ENCODE measurements at places on chromosomes 7 and 10.

GRCh38 chr10:27297844-27298521 is 57.4 kb upstream of the ACBD5 start:
- no peak for DNase-seq

DNA sequence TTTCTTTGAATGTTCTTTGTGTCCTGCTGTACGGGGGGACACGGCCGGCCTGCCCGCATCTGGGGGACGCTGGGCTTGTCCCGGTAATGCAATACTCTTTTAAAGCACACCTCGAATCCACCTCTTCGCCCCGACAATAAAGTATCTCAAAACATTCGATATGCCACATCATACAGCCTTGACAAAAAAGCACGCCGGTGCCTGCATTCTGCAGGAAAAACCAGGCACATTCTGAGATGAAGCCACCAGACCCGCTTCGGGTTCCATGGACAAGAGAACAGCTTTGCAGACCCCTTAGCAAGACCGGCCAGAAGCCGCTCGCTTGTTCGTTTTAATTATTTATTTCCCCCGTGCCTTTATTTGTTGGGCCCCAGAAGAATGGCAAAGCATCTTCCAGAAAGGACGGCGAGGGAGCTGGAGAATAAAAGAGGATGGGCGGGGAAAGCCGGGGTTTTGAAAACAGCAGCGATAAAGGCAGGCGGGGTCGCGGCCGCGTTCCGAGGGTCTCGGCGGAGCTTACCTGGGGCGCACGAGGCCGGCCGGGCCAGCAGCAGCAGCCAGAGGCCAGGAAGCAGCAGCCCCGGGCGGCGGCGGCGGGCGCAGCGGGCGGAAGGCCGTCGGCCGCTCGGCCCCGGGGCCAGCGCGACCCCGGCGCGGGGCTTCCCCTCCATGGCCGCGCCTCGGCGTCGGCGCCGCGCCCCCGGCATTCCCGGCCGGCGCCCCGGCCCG is 462 bp downstream of the KIAA1549 start:
- DNase-seq, result no peak

GRCh38 chr7:127474457-127474856 is 81.9 kb upstream of the ZNF800 start:
- DNase-seq, result no peak

GRCh38 chr7:39428221-39428620 is 138.0 kb upstream of the YAE1 start:
- DNase-seq, result no peak

GRCh38 chr10:84395581-84395980 is 67.2 kb downstream of the CCSER2 start:
- DNase-seq, result no peak

GRCh38 chr7:87570178-87570577 is 30.5 kb downstream of the ABCB1 start:
- no peak for DNase-seq

DNA sequence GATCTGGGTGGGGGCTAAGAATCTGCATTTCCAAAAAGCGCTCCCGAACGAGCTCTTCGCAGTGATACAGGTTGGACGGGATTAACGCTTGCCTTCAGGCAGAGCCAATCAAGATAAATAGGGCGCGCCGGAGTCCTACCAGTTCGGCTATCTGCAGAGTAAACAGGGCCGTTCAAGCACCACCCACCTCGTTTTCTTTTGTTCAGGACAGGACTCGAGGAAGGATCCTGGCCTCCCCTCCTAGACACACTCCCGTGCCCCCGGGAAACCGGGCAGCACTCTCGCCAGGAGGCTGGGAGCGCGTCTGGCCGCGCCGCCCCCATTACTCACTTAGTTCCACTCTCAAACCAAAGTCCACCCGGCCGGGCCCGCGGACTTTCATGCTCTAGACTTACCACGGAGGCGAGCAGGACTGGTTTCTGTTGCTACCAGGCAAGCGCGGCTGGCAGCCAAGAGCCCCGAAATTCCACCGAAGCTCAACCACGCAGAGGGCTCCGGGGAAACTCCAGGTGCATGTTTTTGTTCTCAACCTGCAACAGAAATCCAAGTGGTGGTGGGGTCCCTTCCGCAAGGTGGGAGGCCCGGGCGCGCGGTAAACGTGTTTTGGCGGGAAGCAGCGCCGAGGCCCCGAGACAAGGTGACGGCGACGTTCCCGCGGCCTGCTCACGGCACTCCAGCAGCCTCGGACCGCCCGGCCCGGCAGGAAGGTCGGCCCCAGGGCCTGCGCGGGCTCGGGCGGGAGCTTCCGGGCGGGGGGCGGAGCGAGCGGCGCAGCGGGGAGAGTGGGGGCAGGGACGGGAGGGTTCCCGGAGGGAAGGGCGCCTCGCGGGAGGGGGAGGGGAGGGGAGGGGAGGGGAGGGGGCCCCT is 12.7 kb downstream of the HNRNPF start:
- DNase-seq, result peak; percentile 94

DNA sequence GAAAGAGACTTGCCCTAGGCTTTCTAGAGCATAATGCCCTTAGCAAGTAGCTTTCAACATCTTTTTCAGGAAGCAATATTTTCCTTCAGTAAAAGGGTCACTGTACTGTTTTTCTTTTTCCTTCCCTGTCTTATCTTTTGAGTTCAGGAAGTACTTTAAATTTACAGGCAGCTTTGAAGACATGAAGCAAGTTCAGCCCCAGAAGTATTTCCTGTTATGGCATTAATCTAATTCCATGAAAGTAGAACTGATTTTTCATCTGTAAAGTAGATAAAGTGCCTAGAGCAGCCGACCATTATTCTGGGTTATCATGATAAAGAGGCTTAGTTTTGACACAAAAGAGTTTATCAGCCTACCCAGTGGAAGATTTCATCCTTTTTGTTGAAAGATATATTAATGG is 288.2 kb downstream of the ADK start:
- no peak for DNase-seq

DNA sequence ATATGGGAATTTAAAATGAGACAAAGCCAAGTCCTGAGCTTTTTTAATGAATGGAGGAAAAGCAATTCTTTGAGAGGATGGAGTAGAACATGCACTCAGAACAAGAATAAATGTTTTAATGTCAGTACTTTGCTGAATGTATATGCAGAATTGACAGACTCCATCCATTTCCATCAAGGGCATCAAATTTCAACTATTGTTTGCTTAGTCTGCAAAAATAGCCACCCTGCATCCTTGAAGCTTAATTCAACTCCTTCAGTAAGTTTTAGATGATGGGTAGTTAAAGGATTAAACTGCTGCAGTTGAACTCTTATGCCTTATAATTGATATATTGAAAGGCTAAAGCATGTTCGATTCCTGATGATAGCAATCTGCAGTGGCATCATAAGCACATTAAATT is 99.7 kb upstream of the IFRD1 start:
- no peak for DNase-seq
